Nucleus accumbens (tissue), 56 donors: ENCODE measurements at places on chromosomes 7 and 10.

DNA sequence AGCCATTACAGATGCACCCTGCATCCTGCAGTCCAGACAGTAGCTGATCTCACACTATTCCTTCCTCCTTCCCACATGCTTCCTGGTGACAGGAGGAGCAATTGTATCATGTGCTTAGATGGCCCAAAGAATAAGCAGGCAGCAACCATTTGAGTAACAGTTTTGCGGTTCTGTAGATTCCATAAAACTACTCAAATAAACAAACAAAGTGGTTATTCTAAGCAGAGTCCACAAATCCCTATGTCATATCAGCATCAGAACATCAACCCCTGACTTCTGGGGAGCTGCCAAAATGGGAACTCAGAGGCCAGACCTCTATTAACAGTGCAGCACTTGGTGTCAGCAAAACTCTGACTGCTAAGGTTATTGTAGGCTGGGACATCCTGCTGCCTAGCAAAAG is 226.0 kb downstream of the SORCS1 start:
- DNase-seq = no peak

DNA sequence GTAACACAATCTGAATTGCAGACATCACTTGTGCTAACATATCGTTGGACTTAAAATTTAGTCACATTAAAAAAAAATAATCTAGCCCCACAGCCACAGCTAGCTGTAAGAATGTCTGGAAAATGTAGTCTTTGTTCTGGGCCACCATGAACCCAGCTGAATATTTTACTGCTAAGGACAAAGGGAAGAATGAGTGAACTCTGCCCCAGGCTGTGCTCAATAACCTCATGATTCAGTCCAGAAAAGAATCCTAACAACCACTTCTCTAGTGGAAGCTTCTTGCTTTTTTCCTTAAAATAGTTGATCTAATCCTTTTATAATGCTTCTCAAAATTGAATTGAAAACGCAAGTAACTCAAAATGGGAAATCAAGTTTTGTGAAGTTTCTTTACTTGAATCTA is 25.6 kb upstream of the SOSTDC1 start:
- no peak for DNase-seq

DNA sequence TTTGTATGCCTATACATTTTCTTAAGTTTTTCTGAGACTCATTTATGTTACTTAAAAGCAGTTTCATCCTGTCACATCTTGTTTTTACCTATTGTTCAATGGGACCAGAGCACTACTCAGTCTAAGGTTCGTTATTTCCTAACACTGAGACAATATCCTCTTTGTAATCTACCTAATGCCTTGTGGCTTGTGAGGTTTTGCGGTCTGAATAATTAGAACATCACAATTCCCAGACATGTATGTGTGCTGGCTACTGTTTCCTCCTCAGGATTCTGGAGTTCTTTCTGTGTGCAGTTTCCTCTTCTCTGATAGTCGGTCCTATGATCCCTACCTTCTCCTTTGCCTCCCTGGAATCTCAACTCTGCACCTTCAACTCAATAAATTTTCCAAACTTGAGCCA is 620.2 kb downstream of the ANKRD7 start:
- DNase-seq = no peak

DNA sequence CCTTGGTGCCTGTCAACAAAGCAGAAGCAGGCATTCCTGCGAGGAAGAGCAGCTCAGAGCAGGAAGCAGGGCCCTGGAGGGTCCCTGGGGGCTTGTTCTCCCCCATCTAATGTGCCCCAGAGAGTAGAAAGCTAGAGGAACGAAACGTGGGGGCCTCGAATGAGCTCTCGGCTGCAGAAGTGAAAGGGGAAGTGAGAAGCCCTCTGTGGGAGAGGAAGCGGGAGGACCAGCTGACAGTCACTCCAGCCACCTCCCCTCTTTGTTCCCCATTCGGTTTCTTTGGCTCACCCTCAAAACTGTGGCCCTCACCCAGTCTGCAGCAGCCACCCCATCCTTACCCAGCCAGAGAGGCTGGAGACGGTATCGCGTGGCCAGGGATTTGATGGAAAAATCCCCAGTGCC is 25.0 kb downstream of the C10orf105 start:
- DNase-seq = peak; percentile 20

DNA sequence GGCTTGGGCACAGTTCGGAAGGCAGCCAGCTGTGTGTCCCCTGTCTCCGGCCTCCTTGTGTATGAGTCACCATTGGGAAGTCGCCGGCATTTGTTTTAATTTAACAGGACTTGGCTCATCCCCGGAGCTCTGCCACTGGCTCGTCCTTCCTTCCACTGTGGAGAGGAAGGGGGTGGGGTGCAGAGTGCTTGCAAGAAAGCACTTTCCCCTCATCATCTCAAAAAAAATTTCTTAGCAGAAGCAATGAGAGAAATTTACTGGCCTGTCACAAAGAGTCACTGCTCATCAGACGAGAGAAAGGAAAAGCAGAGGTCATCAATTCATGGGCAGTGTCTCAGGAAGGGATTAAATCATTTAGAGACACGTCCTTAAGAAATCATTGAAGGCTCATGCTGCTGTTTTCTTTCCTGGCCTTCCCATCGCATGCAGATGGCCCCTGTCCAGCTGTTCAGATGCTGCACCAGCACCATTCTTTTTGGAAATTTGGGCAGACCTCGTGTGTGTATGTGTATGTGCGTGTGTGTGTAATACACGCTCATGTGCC is 93.3 kb downstream of the BMS1 start:
- DNase-seq = no peak

- no peak for DNase-seq
Observed at GRCh38 chr7:146956321-146956720, 839.7 kb downstream of the CNTNAP2 start.

GRCh38 chr10:60979667-60980104 is 35.7 kb upstream of the RHOBTB1 start:
- DNase-seq = no peak

DNA sequence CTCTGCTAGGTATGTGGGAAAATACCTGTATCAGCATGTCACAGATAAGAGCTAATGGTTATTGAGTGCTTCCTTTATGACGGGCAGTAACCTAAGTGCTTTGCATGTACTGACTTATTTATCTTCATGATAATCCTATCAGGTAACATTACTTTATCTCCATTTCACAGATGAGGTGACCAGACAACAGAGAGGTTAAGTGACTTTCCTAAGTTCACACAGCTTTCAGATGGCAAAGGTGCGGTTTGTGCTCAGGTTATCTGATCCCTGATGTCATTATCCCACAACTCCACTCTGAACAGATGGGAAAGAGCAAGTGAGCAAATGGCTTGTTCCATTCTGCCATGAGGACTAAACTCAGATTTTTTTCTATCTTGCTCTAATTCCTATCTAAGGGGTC is 217.0 kb upstream of the PODXL start:
- no peak for DNase-seq

GRCh38 chr10:112071596-112072133 is 111.9 kb downstream of the GPAM start:
- DNase-seq = no peak

DNA sequence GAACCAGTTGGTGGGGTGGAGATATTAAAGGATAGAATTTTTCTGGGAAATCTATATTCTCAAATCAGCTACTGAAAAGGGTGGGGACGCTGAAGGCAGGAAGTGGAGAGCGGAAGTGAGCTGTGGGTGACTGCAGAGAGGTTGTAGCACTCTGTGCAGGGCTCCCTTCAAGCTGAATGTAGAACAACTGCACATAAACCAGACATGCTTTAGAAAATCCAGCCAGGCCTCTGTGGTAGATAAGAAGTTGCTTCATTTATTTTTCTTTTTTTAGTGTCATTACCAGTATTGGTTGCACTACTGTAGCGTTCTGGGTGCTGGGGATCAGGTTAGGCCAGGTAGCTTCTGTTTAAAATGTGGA is 127.8 kb downstream of the CELF2 start:
- DNase-seq = no peak

DNA sequence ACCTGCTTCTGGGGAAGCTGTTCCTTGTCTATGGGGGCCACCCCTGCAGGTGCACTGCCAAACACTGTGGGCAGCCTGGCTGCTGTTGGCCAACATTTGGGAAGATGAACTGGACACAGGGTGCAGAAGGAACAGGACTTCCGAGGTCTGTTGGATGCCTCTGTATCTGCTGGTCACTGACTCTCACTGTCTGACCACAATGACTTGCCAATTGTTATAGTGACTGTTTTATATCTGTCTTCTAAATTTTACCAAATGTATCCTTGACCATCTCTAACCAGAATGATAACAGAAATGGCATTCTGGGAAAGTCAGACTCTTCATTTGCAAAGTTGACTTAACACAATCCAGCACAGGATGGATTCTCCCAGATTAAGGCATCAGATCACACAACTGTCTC is 214.0 kb upstream of the PRSS58 start:
- no peak for DNase-seq

GRCh38 chr7:158856883-158857668 is 718 bp downstream of the DYNC2I1 start:
- DNase-seq = no peak

GRCh38 chr10:74121368-74121767 is 29.3 kb downstream of the AP3M1 start:
- no peak for DNase-seq

- DNase-seq = no peak
Observed at GRCh38 chr7:108311446-108312168, 144.6 kb downstream of the NRCAM start.

- no peak for DNase-seq
Observed at GRCh38 chr10:6659451-6659850, 79.4 kb upstream of the PRKCQ start.

DNA sequence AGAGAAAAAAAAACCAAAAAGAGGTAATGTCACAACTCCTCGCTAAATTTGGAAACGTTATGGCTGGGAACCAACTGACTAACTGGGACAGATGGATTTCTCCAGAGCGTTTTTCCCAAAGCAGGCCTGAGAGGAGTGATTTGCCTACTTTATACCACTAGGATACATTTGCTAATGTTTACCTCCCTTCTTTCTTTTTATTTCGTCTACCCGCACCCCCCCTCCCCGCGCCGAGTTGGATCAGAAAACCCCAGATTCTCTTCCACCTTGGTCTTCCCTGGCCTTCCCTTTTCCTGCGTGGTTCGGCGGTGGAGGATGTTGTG is 7.2 kb downstream of the CPA2 start:
- DNase-seq = no peak

DNA sequence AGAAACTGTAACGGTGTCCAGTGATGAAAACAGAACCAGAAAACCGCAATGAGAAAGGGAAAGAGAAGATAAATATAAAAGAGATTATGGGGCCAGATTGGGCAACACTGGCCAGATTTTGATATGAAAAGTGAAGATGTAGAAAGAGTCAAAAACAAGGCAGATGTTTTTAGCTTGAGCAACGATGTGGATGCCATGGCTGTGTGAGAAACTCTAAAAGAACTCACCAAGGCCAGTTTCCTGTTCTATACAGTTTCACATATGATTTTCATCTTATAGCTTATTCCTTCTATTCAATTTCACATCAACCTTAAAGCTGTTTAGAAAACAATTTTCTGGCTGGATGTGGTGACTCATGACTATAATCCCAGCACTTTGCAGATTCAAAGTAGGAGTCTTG is 36.3 kb downstream of the CSTF2T start:
- no peak for DNase-seq

DNA sequence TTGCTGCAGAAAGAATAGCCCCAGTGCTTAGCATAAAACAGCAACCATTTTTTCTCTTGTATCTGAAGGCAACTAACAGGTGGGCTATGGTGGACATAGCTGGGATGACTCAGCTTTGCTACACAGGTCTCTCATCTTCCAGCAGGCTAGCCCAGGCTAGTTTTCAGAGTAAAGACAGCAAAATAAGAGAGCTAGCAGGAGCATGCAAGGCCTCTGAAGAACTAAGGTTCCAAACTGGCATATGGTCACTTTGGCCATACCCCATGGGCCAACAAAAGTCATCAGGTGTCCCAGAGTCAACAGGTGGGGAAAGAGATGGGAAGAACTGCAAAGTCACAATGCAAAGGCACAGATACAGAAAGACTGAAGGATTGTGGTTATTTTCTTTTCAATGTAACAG is 571.6 kb upstream of the MGMT start:
- DNase-seq = no peak

- no peak for DNase-seq
Observed at GRCh38 chr7:38453168-38453567, 178.0 kb downstream of the AMPH start.

DNA sequence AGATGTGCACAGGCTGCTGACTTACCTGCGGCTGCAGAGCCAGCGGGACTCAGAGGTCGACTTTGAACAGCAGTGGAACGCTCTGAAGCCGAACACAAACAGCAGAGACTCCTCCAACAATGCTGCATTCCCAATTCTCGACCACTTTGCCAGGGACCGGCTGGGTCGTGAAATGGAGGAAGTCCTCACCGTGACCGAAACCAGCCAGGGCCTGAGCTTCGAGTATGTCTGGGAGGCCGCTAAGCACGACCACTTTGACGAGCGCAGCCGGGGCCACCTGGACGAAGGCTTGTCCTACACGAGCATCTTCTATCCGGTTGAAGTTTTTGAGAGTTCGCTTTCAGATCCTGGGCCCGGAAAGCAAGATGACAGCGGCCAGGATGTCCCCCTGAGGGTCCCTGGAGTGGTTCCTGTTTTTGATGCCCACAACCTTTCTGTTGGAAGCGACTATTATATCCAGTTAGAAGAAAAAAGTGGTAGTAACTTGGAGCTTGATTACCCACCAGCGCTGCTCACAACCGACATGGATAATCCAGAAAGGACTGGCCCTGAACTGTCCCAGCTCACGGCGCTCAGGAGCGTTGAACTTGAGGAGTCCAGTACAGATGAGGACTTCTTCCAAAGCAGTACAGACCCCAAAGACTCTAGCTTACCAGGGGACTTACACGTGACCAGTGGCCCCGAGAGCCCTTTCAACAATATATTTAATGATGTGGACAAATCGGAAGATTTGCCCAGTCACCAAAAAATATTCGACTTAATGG is 19.4 kb upstream of the BHLHA15 start:
- no peak for DNase-seq

DNA sequence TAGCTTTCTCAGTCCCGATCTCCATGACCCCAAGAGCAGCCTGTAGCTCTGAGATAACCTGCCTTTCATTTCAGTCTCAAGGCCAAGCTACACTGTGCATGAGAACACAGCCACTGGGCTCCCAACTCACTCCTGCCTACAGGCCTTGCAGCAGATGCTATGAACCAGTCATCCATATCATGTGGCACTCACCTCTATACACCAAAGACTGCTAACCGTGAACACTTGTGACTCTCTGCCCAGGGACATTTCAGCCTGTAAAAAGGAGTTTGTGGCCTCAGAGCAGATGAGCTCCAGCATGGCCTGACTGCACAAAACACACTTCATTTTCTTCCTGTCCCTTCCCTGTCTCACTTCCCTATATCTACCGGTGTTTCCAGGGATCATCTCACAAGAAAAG is 56.9 kb upstream of the NPY start:
- DNase-seq = no peak

DNA sequence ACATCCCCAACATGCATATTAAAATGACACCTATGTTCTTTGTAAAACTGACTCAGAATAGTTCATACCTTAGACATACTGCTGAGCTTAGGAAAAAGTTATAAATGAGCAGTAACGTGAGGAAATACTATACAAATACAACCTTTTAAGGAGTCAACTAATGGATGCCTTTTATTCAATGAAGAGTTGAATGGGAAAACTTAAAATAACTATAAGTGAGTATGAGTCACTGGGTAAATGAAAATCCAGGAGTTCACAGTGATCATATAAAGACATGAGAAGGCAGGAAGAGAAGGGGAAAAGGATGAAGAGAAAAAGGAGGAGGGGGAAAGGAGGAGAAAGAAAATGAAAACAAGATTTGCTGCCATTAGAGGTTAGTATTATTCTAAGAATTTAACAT is 157.8 kb upstream of the PCDH15 start:
- no peak for DNase-seq
